ENCODE measurements at places on chromosomes 2 and 18.

DNA sequence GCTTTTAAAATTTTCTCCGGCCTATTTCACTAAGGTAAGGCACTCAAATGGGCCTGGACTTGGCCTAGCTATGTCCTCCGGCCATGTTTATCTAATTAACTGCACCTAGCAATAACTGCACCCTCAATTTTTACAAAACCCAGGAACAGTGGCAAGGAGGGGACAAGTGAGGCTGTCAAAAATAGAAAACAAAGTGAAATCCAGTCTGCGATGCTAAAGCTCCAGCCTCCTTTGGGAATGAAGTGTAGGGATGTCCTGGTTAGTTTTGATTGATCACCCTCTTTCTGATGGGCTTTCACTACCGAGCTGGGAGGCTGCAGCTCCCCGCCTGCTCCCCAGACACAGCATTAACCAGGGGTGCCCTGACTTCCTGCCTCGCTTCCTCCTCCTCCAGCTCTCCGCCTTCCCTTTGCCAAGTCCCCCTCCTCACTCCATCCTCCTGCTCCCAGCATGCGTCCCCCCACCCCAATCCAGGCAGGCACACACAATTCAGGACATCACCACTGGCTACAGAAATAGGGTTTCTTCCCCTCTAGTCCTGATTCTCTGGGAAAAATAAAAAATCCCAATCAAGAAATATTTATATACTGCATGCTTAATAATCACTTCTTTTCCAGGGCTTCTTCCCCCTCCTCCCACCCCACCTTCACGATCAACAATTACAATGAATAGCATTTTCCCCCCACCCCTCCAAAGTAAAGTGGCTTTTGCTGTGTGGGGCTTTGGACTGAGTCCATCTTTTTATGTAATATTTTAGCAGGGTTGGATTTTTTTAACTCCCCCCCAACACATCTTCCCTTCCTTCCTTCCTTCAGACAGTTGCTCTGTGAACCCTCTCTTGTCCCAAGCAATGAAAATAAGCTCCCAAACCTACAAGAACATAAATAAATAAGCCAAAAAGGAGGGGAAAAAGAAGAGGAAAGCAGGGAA is 3.3 kb upstream of the POU3F3 start:
- DNase-seq = no peak

- no peak for DNase-seq
These were observed 101.1 kb upstream of the CCDC85A start for GRCh38 chr2:56082665-56083064.

DNA sequence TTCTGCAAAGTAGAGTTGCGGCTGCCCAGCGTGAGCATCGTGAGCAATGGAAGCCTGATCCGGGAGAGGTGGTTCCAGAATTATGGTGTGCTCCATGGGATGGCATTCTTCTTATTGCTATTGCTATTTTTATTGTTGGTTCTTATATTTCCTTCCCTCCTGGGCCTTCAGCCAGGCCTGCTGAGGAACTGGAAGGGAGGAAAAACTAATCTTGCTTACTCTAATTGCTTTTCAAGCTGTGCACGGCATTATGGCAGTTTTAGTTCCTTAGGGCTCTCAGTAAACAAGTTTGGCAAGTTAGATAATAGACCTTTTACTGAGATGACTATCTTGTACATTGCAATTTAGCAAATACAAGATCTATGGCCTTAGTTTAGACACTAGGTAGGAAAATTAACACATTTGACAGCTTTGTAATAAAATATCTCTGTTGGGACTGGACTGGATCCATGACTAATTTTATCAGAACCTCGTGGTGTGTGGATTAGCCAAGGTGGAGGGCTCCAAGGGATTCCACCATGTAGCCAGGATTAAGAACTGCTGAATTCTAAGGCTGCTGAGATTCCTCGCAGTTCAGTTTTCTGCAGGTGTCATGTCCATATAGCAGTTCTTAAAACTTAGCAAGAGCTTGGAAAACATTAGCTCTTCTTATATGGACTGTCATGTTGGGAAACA is 6.0 kb downstream of the RSAD2 start:
- no peak for DNase-seq

DNA sequence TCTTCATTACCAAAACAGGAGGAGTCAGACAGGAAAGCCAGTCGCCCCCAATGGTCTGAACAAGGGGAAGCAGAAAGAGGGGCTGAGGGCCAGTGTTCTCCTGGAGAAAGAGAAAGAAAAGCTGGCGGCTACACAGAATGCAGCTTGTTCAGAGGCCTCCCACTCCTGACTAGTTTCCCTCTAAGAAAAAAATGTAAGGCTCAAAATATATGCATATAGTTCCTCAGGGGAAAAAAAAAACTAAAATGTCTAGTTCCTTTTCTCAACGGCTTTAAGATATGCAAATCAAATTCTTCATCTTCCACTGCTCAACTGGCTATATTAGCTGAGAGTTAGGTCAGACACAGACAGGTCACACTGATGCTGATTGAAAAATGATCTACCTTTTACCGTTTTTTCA is 18.6 kb downstream of the MBOAT2 start:
- DNase-seq = no peak

GRCh38 chr2:149536649-149537048 is 50.9 kb downstream of the MMADHC start:
- DNase-seq = no peak

DNA sequence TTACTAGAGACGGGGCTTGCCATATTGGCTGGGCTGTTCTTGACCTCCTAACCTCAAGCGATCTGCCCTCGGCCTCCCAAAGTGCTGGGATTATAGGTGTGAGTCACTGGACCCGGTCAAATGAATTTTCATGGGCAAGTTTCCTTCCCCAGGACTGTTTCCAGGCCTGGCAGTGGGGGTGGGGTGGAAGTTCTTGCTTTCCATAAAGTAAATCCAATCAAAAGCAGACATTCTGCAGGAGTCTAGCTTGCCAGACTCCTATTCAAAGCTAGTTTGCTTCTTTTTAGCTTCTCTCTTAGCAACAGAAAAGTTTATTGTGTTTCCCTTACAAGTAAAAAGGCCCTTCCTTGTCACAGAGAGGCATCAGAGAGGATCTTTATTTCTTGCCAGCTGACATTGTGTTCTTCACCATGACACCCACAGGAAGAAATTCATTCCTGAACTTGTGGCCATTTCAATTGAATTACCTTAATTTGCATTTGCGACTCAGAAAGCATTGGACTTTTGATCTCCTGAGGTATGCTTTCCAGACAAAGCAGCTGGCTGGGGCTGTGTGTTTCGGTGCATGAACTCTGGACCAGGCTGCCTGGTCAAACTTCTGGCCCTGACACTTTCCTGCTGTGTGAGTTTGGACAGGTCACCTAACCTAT is 37.9 kb downstream of the LYPD1 start:
- DNase-seq = no peak

GRCh38 chr2:36717603-36718266 is 21.2 kb downstream of the VIT start:
- no peak for DNase-seq

DNA sequence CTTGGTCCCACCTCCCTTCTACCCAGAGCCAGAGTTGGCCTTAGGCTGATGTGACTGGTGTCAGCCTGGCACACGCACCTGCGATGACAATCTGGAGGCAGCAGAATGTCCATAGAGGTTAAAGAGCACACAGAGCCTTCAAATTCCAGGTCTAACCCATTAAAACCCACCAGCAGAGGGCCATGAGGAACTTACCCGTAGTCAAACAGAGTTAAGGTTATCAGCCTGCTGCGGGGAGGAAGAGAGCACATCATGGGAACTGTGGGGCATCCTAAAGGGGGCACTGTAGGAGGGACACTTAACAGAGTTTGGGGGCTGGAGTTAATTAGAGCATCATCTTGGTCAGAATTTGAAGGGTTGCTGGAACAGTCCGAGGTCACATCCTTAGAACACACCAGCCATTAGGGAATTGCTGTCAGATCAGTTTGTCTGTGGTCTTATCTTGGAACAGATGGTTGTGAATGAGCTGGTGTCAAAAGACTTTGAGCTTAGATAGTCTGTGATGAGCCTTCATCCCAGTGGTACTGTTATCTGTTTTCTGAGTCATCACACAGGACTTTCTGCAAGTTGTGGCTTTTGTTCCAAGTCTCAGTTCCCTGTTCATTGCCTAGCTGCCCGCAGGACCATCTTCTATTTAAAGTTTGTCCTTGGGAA is 248.6 kb downstream of the LOXHD1 start:
- no peak for DNase-seq

DNA sequence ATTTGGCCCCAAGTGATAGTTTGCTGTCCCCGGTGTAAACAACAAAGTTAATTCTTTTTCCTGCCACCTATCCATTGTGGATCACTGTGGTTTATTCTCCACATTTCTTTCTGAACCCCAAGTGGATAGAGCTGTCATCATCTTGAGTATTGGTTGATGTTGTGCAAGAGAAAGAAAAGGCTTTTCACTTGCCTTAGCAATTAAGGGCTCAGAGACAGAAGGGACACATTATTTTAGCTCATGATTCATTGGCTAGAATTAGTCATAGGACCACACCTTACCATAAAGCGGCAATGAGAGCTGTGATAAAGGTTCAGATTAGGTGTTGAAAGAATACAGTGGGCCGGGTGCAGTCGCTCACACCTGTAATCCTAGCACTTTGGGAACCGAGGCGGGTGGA is 442.1 kb upstream of the DCC start:
- no peak for DNase-seq

DNA sequence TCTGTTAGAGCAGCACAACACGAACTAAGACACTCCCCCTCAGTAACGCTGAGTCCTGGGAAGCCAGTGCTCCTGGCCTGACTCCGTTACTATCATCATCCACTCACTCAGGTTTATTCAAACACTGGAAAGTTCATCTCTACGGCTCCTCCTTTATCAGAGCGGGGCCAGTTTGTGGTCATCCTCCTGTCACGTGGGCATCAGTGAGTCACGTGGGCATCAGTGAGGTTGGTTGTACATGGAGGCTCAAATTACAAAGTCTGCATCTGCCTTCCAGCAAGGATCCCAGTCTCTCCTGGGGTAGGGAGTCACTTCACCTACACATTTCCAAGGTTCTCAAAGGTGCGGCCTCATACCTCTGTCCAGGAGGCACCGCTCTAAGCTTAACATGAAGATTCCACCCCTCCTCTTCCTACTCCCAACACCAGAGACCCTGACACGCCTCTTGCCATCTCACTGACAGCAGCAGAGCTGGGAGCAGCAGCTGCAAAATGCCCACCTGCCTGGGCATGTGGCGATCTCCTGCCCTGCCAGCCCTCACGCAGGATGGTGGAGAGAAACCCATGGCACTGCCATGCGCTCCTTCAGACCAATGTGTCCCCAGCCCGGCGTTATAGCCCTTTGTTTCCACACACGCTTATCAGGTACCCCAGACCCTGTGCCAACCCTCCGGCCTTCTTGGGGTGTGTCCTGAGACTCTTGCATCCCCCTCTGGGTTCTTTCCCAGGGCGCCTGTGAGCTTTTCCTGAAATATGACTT is 99.2 kb upstream of the PTPRM start:
- DNase-seq = no peak

DNA sequence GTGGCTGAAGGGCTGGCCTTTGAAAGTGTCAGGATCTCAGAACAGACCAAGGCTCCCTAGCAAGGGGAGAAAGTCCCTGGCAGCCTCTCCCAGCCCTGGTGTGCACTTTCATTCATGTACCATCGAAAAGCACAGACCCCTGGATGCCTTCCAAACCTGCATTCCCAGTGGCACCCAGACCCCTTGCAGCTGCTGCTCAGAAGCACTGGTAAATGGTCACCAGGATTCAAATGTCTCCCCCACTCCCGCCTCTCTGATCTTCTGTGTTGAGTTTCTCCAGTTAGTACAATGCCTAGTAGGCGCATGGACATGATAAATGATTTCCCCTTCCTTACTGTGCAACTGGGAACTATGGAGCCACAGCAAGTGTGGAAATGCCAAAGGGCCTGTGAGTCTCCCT is 180.0 kb downstream of the GLI2 start:
- DNase-seq = no peak

DNA sequence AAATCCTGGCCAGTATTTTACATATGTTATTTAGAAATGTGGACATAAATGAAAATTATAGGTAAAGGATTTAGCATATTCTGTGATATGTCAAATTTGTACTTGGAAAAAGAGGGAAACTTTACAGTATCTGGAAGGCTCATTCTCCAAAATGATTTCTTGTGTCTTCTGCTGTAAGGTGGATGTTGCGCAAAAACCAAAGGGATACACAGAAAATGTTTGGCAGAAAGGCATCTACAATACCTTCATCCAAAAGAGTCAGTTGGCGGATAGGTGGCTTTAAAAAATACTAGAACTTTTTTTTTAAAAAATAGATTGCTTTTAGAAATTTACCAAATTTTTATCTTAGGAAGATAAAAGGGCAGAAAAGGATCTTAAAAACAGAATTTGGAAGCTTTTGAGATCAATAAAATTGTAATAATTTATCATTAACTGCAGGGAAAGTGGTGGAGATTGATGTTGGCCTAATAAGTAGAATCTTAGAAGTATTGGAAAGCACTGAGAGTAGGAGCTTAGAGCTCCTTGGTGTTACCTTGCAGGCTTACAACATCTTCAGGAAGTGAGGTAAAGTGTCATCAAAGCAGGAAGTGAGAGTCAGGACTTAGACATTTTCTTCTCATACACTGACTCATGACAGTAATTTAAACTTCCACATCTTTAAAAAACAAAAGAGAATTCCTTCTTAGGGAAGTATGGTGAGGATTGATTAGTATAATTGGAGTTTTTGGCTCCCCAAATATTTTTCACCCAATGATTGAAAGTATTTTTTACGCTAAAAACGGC is 2.1 kb downstream of the NABP1 start:
- DNase-seq = no peak

GRCh38 chr18:31606265-31606664 is 14.6 kb downstream of the TTR start:
- no peak for DNase-seq

GRCh38 chr2:212730994-212731393 is 192.4 kb upstream of the ERBB4 start:
- DNase-seq = no peak

- DNase-seq = no peak
These were observed 238.8 kb downstream of the PTPRM start for GRCh38 chr18:7805880-7806279.

GRCh38 chr2:20282916-20283592 is 58.1 kb upstream of the SDC1 start:
- DNase-seq = no peak

DNA sequence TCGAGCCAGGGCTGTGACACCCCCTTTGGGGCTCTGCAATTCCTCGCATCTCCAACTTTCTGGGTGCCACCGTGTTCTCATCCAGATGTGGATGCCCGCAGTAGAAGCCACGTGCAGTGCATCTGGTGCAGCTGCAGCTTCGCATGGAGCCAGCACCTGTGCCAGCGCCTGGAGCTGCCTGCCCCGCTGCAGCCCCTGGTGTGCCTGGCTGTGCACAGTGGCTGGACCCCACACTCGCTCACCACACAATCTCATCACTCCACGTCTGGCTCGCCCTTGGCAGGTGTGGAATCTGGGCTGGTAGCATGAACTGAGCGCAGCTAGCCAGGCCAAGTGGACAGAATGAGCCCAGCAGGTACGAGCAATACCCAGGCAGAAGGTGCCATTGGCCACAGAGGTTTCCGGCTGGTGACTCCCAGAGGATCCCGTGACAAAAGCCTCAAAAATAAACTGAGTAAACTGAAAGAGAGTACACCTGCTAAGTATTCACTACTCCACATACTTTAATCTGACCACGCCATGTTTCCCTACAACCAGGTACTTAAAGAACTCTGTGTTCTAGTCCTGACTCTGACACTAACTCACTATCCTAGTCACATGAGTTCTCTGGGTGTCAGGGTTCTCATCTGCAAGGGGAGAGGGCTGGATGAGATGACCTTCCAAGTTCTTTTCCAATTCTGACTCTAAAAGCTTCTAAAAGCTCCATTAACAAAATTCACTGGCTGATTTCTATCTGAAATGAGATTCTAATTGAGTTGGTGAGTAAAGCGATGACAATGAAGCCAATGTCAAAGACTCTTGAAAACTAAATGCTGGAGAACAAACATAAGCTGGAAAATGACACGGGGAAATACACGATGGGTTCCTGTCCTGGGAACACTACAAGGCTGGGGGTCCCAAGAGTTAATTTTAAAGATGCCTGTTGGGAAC is 37.1 kb downstream of the RNF152 start:
- DNase-seq = no peak
